Activated T-cell treated with anti-CD3 and anti-CD28 coated beads for 48 hours (primary cell): ENCODE measurements at places on chromosomes 11 and 22.

GRCh38 chr22:26689513-26690301, 32.3 kb downstream of the MIAT start:
- no peak for DNase-seq

DNA sequence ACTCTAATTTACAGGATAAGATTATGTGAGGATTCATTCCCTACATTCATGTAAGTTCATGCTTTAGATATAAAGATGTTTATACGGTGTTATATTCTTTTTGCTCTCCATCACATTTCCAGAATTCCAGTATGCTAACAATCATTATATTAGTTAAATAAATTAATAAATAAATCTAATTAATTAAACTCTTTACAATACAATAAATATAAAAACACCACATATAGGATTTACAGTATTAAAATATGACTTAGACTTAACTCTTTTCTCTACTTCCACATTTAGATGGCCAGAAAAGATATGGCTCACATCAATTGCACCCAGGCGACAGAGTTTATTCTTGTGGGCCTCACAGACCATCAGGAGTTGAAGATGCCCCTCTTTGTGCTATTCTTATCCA, at the start of gene OR8U1:
OR8U1 (plus strand) TSS at position 301 of the 400 bp plus-strand sequence; CDS start at position 301, 0 bp downstream.
- DNase-seq, result no peak

- no peak for DNase-seq
Measured at GRCh38 chr11:29963796-29964195, 53.0 kb downstream of the KCNA4 start.

- no peak for DNase-seq
Measured at GRCh38 chr22:29673361-29674066, 46.3 kb upstream of the CABP7 start.

- DNase-seq, result no peak
Measured at GRCh38 chr11:114848027-114848426, 169.7 kb downstream of the NXPE2 start.

DNA sequence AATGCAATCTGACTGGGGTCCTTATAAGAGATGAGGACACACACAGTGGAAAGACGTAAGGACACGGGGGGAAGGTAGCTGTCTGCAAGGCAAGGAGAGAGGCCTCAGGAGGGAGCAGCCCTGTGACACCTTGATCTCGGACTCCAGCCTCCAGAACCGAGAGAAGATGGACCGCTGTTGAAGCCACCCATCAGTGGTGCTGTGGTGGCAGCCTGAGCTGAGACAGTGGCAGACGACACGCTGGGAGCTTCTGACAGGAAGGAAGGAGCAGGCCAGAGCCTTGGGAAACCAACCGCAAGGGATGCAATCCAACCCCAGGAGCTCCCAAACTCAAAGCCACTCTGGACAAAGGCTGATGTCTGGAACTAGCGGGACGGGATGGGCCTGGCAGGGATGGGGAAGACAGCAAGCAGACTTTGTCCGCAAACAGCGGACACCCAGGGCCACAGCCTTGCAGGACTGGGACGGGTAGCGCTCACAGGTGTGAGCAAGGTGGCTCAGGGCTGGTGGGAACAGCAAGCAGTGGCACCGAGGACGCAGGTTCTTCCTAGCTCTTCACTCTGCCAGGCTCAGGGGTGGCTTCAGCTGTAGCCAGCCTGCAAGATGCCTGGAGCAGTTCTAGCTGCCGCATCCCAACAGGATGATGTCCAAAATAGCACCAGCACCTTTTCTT, 10.9 kb downstream of the LTO1 start:
- DNase-seq, result no peak

- no peak for DNase-seq
Measured at GRCh38 chr11:55658608-55659007, 3.4 kb upstream of the OR4C6 start.

- DNase-seq, result no peak
Measured at GRCh38 chr11:76850130-76850529, 10.6 kb upstream of the ACER3 start.

DNA sequence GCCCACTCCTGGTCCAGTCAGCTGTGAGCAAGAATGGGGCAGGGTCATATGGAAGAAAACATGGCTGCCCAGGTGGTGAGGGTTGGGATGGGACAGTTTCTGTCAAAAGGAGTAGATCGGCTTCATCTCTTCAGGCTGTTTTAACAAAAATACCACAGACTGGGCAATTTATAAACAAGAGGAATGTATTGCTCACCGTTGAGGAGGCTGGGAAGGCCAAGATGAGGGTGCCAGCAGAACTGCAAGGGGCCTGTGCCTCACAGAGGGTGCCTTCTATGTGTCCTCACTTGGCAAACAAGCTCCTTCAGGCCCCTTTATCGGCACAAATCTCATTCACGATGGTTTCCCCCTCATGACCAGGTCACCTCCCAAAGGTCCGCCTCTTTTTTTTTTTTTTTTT, 18.1 kb upstream of the RELT start:
- DNase-seq, result no peak

GRCh38 chr11:1206391-1207271, 16.2 kb upstream of the MUC5B start:
- no peak for DNase-seq

DNA sequence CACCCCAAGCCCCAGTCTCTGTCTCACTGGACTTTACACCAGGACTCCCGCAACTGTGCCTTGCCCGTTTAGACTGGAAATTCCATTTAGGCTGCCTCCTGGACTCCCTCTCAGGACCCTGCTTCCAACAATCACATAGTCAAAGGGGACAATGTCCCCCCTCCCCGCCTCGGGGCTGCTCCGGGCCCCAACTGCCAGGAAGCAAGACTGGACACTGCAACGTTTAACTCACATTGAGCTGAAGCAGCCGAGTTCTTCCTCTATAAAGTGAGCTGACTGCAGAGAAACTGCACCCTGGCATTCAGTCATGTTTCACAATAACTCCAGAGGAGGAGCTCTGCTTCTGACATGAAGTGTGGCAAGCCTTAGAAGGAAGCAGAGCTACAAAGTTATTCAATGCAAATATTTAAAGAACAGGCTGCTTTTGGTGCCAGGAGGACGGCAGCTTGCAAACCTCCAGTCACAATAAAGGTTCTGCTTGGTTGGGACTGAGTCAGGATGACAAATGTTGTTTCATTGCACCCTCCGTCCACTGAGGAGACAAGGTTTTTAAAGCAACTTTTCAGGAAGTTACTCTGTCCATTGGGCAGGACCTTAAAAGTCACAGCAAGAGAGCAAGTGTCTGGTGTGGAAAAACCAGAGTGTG, 19.9 kb downstream of the PACSIN2 start:
- no peak for DNase-seq

GRCh38 chr11:111826322-111826950, 44.9 kb downstream of the ALG9 start:
- no peak for DNase-seq

DNA sequence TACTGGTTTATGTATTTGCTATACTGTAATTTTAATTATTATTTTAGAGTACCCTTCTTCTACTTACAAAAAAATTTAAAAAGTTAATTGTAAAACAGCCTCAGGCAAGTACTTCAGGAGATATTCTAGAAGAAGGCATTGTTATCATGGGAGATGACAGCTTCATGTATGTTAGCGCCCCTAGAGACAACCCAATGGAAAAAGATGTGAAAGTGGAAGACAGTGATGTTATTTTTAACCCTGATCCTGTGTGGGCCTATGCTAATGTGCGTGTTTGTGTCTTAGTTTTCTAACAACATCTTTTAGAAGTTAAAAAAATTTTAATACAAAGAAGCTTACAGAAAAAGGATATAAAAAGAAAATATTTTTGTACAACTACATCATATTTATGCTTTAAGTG, 205.0 kb downstream of the FAM76B start:
- no peak for DNase-seq

DNA sequence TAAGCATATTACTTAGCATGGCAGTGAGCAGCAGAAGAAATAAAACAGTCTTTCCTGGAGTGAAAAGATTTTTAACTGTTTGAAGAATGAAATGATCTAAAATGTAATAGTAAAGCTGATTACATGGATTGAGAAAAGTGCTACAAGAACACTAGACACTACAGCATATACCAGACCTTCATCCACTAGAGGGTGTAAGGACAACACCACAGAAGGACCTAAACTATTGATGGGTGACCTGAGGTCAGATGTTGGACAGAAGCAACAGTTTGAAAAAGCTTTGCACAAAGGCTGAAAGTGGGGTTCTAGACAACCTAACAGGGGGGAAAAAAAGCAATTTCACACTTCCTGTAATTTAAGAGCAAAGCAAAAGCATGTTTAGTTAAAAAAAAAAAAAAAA, 97.7 kb downstream of the RBFOX2 start:
- DNase-seq, result no peak

DNA sequence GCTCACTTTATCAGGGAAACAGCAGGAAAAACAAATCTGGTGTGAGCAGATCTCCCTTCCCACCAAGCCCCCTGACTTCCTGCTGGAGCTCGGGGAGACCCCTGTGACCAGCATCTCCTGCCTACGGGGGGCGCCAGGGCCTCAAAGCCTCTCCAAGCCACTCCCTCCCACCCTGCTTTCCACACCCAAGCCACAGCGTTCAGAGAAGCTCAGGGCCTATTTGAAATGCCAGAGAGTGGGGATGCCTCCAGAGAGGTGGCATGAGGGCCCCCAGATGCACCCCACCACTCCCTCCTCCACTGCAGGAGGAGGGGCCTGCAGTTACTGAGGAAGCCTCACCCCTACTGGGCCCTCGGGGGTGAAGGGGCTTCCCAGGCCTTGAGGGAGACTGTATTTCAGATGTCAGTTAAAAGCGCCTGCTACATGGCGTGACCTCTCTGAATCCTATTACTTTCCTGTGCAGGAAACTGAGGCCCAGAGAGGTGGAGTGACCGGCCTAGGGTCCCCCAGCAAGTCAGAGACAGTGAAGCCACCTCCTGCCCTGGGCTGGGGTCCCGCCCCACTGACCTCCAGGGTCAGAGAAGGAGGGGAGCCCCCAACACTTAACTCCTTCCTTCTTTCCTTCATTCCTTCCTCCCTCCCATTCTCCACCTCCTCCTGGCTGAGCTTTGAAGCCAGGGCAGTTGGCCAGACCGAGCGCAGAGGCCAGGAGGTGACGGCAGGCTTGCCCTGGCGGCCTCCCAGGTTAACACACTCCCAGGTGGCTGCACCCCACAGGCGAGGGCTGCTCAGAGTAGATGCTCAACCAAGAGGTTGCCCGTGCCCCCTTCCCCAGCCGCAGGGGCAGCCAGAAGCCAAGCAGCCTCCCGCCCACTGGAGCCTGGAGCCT, 6.0 kb upstream of the CDKN1C start:
- DNase-seq, result no peak

- no peak for DNase-seq
Measured at GRCh38 chr11:116509551-116509950, 263.2 kb downstream of the BUD13 start.

DNA sequence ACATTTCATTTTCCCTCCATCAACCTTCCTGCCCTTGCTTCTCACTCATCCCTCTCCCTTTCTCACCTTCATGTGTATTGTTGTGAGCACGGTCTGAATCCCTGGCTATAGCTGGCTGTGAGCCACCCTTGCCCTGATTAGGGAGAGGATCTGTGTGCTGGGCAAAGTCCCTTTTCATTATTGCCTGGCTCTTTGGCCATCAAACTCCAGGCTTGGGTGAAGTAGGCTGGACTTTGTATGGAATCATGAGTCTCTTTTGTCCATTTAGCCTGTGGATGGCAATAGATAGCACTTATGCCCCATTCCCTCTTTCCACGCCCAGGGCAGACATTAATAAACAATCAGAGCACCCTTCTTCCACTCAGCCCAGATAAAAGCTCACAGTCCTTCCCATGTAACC, 6.7 kb downstream of the MYO18B start:
- no peak for DNase-seq

GRCh38 chr11:65714433-65714832, 2.4 kb downstream of the KAT5 start:
- DNase-seq, result no peak

DNA sequence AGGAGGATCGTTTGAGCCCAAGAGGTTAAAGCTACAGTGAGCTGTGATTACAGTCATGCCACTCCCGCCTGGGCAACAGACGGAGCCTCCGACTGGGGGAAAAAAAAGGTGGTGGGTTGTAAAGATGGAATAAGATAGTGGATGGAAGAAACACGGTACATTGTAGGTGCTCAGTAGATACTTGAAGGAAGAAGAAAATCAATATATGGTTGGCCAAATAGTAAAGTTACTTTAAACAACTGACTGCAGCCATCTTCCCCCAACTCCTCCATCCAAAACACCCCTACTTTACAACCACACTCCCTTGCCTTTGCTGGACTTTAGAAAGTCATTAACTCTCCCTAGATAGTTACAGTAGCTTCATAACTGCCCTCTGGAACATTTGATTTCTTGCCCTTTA, 2.5 kb upstream of the NUP98 start:
- no peak for DNase-seq

DNA sequence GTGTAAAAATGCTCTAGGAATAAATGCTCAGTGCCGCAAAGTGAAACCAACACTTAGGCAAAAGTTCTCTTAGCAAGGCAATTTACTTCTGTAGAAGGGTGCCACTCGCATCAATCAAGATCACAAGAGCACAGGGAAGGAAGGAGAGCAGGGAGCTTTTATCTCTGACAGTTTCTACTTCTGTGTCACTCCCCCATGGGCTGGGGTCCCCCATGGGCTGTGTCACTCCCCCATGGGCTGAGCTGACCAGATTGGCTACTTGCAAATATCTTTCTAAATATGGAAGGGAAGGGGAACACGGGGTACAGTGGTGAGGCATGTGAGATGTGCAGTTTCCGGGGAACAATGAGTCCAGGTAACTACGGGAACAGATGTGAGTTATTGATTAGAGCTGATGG, 397 bp downstream of the OR52N2 start:
- no peak for DNase-seq

GRCh38 chr11:57513911-57514537, 1.5 kb downstream of the SLC43A1 start:
- DNase-seq, result peak; percentile 27

GRCh38 chr22:42848941-42849550, 8.0 kb downstream of the ARFGAP3 start:
- no peak for DNase-seq

- peak; percentile 15 for DNase-seq
Measured at GRCh38 chr22:44024288-44024921, at the start of gene PARVB. Gene PARVB (plus strand): TSS chr22:44024302. CDS start chr22:44024340, 38 bp downstream.

DNA sequence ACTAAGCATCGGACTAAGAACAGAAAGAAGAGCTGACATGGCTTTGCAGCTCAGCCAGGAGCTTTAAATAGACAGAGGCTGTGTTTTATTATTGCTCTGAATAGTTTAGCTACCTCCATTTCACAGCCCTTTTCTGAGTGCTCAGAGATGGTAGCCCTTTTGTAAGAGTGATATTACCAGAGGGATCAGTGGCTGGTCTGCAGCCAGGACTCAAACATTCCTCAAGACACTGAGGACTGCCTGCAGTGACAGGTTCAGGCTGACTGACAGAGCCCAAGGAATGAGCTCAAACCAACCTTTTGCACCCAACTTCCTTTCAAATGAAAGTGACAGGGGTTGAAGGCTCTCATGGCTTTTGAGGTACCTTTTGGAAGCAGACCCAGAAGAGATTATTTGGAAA, 189.0 kb downstream of the DDX10 start:
- DNase-seq, result no peak

- no peak for DNase-seq
Measured at GRCh38 chr11:107683807-107684206, 28.0 kb downstream of the SLN start.

- no peak for DNase-seq
Measured at GRCh38 chr11:44591557-44591956, 26.1 kb downstream of the CD82 start.

- no peak for DNase-seq
Measured at GRCh38 chr11:29989174-29989970, 27.5 kb downstream of the KCNA4 start.
